ENCODE measurements at places on chromosomes 7 and 10.

DNA sequence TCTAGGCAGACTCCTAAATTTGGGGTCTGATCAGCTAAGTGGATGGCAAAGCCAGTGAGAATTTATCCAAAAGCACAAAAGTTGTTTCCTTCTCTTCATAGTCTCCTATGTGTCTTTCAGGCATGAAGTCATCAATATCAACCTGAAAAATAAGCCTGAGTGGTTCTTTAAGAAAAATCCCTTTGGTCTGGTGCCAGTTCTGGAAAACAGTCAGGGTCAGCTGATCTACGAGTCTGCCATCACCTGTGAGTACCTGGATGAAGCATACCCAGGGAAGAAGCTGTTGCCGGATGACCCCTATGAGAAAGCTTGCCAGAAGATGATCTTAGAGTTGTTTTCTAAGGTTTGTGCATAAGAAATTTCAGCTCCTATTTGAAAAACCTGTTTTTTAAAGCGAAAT, 4.8 kb downstream of the GSTO1 start:
- no peaks in the 10 kb centered on the region for H3K36me3 ChIP-seq
- no peak for DNase-seq
- peaks cover 69% of the 10 kb centered on the region for H3K4me1 ChIP-seq

GRCh38 chr7:130966246-130967009, 232.4 kb upstream of the KLF14 start:
- H3K27me3 ChIP-seq, result no peaks in the 10 kb centered on the region
- no peak for DNase-seq
- peaks cover 48% of the 10 kb centered on the region for H3K4me1 ChIP-seq
- no peaks in the 10 kb centered on the region for H3K36me3 ChIP-seq

GRCh38 chr7:39413636-39414223, 152.5 kb upstream of the YAE1 start:
- peak overlapping the region; percentile 38 for H3K27ac ChIP-seq
- H3K4me3 ChIP-seq, result peak overlapping the region; percentile 45
- DNase-seq, result no peak

- DNase-seq, result no peak
- no peak overlapping the region for H3K4me3 ChIP-seq
- no peak overlapping the region for H3K27ac ChIP-seq
- H3K27me3 ChIP-seq, result no peaks in the 10 kb centered on the region
- H3K36me3 ChIP-seq, result no peaks in the 10 kb centered on the region
- H3K4me1 ChIP-seq, result no peaks in the 10 kb centered on the region
These were observed 29.6 kb downstream of the IDE start for GRCh38 chr10:92544296-92544695.

DNA sequence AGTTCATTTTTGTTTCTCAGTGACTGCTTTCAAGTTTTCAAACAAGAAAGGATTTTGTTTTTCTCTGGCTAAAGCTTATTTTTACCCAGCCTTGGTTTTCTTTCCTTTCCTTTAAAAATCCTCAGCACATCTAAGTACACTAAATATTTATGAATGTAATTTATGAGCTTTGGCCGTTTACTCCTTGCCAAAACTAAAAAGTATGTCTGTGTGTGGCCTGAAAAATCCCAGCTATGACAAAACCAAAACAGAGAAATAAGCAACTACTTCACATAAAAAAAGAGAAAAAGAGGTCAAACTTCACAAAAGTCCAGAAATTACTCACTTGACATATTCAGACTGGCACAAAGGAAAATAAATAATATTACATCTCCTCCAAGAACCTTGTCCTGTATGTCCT, 365.1 kb upstream of the NFE2L3 start:
- H3K4me3 ChIP-seq, result no peak overlapping the region
- peak overlapping the region; percentile 36 for H3K27ac ChIP-seq
- DNase-seq, result no peak
- no peaks in the 10 kb centered on the region for H3K27me3 ChIP-seq
- H3K36me3 ChIP-seq, result no peaks in the 10 kb centered on the region

GRCh38 chr10:129932182-129932581, 31.9 kb downstream of the EBF3 start:
- no peak for DNase-seq
- H3K27ac ChIP-seq, result no peak overlapping the region
- H3K4me3 ChIP-seq, result no peak overlapping the region
- H3K36me3 ChIP-seq, result no peaks in the 10 kb centered on the region
- H3K4me1 ChIP-seq, result no peaks in the 10 kb centered on the region

DNA sequence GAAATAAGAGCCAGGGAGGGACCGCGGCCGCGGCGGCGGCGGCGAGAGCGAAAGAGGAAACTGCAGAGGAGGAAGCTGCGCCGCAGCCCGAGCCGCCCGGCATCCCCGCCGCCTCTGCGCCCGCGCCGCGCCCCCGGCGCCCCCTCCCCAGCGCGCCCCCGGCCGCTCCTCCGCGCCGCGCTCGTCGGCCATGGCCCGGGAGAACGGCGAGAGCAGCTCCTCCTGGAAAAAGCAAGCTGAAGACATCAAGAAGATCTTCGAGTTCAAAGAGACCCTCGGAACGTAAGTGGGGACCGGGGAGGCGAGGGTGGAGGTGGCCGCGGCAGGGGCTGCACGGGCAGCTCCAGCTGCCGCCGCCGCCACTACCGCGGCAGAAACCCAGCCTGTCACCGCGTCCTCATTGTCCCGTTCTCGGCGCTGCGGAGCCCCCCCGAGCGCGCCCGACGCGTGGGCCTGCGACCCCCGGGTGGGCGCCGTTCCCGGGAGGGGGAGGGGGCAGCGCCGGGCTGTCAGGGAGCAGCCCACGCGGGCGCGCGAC, 351 bp downstream of the CAMK1D start:
- H3K36me3 ChIP-seq, result no peaks in the 10 kb centered on the region
- peaks cover 34% of the 10 kb centered on the region for H3K4me1 ChIP-seq
- no peaks in the 10 kb centered on the region for H3K27me3 ChIP-seq
- peak overlapping the region; percentile 64 for H3K4me3 ChIP-seq

DNA sequence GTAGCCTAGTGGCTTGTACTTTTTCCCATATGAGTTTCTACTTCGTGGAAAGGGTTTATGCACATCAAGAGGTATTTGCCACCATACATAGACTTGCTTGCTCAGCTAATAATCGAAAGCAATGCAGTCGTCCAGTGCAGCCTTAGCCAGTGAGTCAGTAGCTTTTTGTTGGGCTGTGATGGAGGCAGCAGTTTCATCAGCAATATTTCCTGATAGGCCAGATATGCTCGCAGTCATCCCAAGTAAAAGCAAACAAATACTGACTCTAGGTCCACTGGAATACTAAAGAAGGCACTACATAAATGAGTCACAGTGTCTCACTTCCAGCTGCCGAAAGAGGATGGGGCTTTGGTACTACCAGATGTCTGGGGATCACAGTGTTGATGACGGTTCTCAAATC, 2.1 kb upstream of the BNIP3 start:
- no peak for DNase-seq
- H3K36me3 ChIP-seq, result no peaks in the 10 kb centered on the region
- H3K4me1 ChIP-seq, result peaks cover 36% of the 10 kb centered on the region
- no peaks in the 10 kb centered on the region for H3K27me3 ChIP-seq

- H3K4me3 ChIP-seq, result no peak overlapping the region
- H3K4me1 ChIP-seq, result peaks cover 32% of the 10 kb centered on the region
- H3K27me3 ChIP-seq, result no peaks in the 10 kb centered on the region
These were observed 21.0 kb downstream of the PIP4K2A start for GRCh38 chr10:22693371-22693784.

DNA sequence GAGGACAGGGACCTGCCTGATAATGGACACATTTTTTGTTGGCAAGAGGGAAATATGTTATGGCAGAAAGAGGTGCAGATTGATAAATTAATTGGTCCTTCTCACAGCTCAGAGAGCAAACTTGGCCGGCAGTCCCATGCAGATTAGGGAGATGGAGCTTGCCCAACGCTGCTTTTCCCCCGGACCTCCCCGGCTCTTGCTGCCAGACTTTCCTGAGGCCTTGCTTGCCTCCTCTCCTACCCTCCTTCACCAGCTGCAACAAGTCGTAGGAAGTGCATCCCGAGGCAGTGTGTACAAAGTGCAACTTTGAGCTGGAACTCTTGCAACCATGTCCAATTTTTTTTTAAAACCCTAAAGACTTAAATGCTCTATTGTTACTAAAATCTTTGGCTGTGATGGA, 215.5 kb downstream of the LRMDA start:
- no peaks in the 10 kb centered on the region for H3K36me3 ChIP-seq
- H3K4me3 ChIP-seq, result no peak overlapping the region
- no peaks in the 10 kb centered on the region for H3K27me3 ChIP-seq
- no peak for DNase-seq
- no peaks in the 10 kb centered on the region for H3K4me1 ChIP-seq

- no peaks in the 10 kb centered on the region for H3K4me1 ChIP-seq
- no peak overlapping the region for H3K4me3 ChIP-seq
- H3K27me3 ChIP-seq, result no peaks in the 10 kb centered on the region
- no peak overlapping the region for H3K27ac ChIP-seq
- DNase-seq, result no peak
These were observed 290.8 kb upstream of the PCDH15 start for GRCh38 chr10:55091691-55092328.

DNA sequence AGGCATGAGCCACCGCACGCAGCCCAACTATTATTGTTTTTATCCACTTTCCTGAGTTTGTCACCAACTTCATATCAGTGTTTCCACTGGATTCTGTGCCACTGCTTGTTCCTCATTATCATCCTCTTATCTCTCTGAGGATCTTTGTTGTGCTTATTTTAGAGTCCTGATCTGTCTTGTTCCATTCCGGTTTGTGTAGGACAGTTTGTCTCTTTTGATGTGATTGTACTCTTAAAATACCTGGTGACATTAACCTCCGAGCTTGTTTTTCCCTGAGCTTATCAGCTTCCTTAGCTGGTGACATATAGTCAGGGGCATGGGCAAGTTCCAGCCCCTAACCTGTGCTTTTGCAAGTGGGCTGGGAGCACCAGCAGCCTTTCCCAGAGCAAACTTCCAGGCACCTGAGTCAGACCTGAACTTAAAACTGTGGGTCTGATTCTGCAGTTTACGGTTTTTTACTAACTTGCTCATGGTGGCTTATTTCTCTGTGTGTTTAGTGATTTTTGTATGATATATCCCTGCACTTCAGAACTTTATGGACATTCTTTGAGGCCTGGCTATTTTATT, 23.1 kb upstream of the FMC1 start:
- no peaks in the 10 kb centered on the region for H3K4me1 ChIP-seq
- no peak overlapping the region for H3K4me3 ChIP-seq
- H3K27ac ChIP-seq, result no peak overlapping the region
- no peaks in the 10 kb centered on the region for H3K36me3 ChIP-seq

GRCh38 chr7:34453150-34453549, 204.9 kb upstream of the NPSR1 start:
- DNase-seq, result no peak
- H3K36me3 ChIP-seq, result no peaks in the 10 kb centered on the region
- no peaks in the 10 kb centered on the region for H3K4me1 ChIP-seq
- H3K27me3 ChIP-seq, result no peaks in the 10 kb centered on the region
- no peak overlapping the region for H3K27ac ChIP-seq

GRCh38 chr10:75195035-75195763, 15.4 kb upstream of the VDAC2 start:
- H3K27me3 ChIP-seq, result no peaks in the 10 kb centered on the region
- no peak overlapping the region for H3K4me3 ChIP-seq
- H3K36me3 ChIP-seq, result no peaks in the 10 kb centered on the region
- DNase-seq, result no peak
- peak overlapping the region; percentile 77 for H3K27ac ChIP-seq
- H3K4me1 ChIP-seq, result peaks cover 45% of the 10 kb centered on the region

DNA sequence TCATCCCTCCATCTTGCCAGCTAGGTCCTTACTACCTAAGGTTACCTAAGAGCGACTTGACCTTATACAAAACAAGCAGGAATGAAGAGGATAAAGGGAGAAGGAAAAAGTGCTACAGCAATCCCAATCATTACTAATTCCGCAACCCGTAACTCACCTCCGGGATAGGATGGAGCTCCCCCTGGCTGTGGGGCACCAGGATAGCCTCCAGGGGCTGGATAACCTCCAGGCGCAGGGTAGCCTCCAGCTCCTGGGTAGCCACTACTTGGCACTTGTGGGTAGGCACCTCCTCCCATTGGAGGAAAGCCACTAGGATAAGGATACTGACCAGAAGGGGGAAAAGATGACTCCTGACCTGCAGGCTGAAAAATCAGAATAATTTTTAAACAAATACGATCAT, 15.8 kb downstream of the ANXA7 start:
- H3K27ac ChIP-seq, result no peak overlapping the region
- no peaks in the 10 kb centered on the region for H3K27me3 ChIP-seq
- H3K4me1 ChIP-seq, result peaks cover 10% of the 10 kb centered on the region
- DNase-seq, result no peak

GRCh38 chr7:149286811-149287400, 24.9 kb downstream of the ZNF783 start:
- no peak overlapping the region for H3K27ac ChIP-seq
- H3K4me1 ChIP-seq, result peaks cover 13% of the 10 kb centered on the region
- no peaks in the 10 kb centered on the region for H3K27me3 ChIP-seq
- no peaks in the 10 kb centered on the region for H3K36me3 ChIP-seq
- DNase-seq, result no peak

DNA sequence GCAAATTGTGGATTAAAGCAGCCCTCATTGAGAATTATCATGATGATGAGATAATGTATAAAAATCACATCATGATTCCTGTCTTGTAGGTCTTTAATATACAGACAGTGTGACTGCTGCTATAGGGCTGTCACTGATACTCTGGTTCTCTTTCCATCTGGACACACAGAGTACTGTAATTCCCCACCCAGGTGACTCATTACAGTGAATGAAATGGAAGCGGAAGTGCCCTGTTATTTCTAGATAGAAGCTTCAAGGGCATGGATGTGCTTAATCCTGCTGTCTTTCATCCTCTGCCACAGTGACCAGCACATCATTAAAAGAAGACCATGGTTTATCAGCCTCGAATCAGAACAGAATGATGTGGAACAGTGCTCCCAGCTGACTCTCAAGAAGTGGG, 1234.0 kb downstream of the SORCS3 start:
- no peak for DNase-seq
- H3K27ac ChIP-seq, result no peak overlapping the region
- no peaks in the 10 kb centered on the region for H3K4me1 ChIP-seq
- no peaks in the 10 kb centered on the region for H3K36me3 ChIP-seq
- no peak overlapping the region for H3K4me3 ChIP-seq

DNA sequence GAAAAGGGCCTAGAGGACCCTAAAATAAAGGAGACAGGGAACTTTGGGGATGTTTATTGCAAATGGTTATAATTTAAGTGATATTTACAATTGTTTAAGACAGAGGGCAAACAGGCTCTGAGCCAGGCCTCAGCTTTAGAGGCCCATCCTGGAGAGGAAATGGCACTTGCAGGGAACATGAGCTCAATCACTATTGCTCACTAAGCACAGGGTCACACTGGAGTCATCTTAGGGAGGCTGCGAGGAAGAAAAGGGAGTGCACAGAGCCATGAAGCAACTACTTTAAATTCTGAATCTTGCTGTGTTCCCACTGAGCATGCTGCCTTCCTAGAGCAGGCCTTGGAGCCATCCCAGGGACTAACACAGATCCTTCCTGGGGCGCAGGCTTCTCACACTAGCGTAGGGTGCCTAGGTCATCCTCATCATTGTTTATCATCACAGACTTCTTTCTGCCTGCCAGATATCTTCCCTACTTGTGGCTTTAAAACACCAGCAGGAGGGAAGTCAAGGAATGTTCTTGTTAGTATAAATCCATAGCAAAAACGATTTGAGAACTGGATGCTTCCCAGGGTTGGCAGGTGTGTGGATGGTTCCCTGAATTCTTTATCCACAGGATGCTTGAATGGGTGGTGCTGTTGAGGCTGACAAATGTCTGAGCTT, 12.7 kb upstream of the DNAJB12 start:
- H3K4me3 ChIP-seq, result no peak overlapping the region
- peaks cover 4% of the 10 kb centered on the region for H3K36me3 ChIP-seq
- no peaks in the 10 kb centered on the region for H3K27me3 ChIP-seq
- no peak overlapping the region for H3K27ac ChIP-seq

Data from vagina (tissue), 2 donors.